ENCODE measurements at places on chromosomes 5 and 9.

- no peak for DNase-seq
Observed at GRCh38 chr5:148209151-148209770, 6.4 kb downstream of the SPINK6 start.

DNA sequence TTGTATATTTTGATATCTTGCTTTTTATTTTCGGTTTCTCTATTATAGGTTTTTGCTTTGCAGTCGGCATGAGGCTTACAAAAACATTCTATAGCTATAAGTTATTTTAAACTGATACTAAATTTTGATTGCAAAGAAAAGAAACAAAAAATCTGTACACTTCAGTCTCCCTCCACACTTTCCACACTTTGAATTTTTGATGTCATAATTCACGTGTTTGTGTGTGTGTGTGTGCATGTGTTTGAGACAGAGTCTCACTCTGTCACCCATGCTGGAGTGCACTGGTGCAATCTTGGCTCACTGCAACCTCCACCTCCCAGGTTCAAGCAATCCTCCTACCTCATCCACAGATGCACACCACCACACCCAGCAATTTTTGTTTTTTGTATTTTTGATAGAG is 124.9 kb downstream of the MRPS30 start:
- no peak for DNase-seq

- DNase-seq: no peak
Observed at GRCh38 chr5:91166059-91166807, 216.9 kb downstream of the ARRDC3 start.

DNA sequence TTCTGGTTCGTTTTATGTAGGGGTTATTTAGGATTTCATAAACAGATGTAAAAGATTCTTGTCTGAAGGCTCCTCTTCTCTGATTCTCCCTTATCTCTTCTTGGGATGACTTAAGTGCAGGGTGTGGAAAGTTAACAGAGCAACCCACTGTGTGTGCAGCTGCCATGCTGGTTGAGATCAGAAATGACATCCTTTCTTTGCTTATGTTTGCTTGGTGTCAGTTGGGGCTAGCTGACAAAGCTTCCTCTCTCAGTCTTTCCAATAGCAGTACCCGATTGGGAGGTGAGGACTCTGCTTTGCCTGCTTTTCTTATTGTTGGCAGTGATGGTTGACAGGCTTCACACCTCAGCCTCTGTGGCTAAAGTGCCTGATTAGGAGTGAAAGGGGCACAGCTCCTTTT is 26.5 kb downstream of the OGN start:
- no peak for DNase-seq

DNA sequence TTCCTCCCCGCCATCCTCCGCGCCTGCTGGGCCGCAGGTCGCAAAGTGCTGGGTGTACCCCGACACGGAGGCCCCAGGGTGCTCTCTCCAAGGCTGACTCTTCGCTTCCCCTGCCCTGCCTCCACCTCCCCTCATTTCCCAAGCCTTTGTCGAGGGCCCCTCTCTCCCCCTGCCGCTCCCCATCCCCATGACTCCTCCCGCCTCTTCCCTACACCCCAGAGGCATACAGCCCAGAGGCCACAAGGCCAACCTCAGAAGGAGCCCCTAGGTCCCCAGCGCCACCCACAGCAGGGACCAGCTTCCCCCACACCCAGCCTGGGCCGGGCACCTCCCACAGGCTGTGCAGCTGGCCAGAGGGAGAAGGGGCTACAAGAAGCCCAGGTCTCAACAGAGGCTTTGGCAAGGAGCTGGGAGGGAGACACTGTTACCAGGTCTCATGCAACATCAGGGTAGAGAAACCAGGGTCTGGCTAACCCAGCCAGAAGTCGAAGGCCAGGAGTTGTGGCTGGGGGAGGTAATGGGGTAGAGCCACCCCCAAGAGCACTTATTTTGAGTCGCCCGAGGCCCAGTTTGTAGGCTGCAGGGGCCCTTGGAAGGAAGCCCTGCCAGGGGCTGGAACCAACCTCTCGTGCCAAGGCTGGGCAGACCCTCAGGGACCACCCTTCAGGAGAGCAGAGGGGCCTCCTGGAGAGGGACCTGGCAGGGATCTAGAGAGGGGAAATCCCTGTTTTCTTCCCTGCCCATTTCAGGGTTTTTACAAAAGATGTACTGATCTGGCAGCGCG is 24.5 kb upstream of the SARDH start:
- DNase-seq: no peak

GRCh38 chr5:25301836-25302235 is 657.1 kb upstream of the CDH10 start:
- no peak for DNase-seq

GRCh38 chr5:168022446-168023169 is 268.8 kb upstream of the WWC1 start:
- DNase-seq: no peak

Measured in right kidney (tissue), 9 donors.